CD4-positive, alpha-beta T cell treated with Interleukin-17A for 4 hours (primary cell): ENCODE measurements at places on chromosomes 6 and 20.

DNA sequence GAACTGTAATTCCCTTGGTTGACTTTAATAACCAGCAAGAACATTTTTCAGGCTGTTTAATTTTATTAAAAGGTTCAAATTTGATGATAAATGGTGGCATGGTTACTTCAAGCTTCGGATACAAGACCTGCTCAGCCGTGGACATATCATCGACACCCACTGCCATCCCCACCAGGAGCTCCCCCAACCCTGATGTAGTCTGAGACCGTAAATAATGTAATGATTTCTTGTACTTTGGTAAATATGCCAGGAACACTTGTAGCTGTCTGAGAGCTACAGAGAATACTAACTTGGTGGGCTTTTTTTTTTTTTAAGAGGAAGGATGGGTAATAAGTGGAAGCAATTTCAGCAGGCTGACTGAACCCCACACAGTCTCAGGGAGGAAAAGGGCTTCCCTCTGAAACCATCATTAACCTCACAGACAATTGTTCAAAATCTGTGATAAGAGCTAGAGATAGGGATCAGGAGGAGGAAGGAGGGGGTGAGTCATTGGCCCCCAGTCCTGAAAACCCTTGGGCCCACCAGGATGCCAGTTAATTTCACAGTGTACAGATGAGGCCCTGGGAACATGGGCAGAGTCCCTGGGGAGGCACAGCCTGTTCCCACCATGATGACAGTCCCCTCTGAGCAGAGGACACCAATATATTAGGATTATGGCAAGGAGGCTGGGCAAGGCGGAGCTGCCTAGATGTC is 56.0 kb downstream of the APCDD1L start:
- no peak for DNase-seq

DNA sequence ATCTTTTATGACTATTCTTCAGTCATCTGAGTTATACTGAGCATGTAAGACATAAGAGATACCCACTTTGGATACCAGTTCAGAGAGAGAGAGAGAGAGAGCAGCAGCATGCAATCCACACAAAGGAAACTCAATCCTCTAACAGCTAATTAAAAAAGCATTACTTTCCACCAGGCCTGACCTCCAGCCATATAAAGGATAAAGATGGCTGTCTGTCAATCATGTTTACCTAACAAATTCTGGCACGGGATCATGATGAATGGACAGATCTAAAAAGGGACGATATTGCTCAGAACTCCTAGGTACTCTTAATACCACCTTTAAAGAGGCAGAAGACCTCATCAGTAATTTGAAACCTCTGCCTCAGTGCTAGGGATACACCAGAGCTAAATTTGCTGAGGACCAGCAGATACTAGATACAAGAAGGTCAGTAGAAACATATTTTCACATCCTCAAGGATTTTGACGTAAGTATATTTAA is 159.2 kb downstream of the RPS12 start:
- no peak for DNase-seq

- DNase-seq, result no peak
Measured at GRCh38 chr20:1130058-1130694, 11.8 kb downstream of the PSMF1 start.

DNA sequence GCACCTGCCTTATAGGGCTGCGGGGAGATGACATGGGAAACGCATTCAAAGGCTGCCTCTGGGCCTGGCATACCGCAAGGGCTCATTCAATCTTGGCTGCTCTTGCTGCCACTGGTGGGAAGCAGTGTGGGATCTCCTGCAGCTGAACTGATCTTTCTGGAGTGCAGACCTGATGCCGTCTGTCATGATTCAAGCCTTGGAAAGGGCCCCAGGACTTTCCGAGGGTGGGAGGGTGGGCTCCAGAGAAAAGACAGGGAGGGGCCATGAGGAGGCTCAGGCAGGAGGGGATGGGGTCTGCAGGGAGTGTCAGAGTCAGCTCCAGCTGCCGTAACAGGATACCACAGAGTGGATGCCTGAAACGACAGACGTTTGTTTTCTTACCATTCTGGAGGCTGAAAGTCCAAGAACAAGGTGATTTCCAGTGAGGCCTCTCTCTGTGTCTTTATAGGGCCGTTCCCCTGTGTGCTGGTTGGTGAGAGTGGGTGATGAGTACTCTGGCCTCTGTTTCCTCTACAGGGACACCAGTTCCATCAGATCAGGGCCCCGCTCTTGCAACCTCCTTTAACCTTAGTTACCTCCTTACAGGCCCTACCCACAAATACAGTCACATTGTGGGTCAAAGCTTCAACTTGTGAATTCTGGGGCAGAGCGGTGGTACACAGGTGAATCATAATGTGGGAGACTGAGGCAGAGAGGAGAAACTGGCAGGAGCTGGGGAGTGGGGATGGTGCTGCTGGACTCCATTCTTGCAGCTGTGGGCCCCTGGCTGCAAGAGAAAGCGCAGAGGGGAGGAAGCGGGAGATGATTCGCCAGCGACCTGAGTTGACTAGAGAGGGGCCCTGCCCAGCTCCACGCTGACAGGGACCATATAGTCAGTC is 148.4 kb downstream of the SYCP2 start:
- no peak for DNase-seq

- DNase-seq, result no peak
Measured at GRCh38 chr6:7264041-7264440, 49.0 kb downstream of the SSR1 start.

- no peak for DNase-seq
Measured at GRCh38 chr6:128290221-128290620, 230.2 kb downstream of the PTPRK start.

- no peak for DNase-seq
Measured at GRCh38 chr20:49679634-49680033, 34.0 kb downstream of the B4GALT5 start.

GRCh38 chr6:35046862-35047261 is 94.3 kb downstream of the TCP11 start:
- DNase-seq, result no peak
